Stimulated activated CD8-positive, alpha-beta memory T cell treated with anti-CD3 and anti-CD28 coated beads, Interleukin-7, amount 100 ng/mL, for 1 hour (primary cell): ENCODE measurements at places on chromosomes 7 and 10.

- no peak for DNase-seq
These were observed 311.7 kb upstream of the HPS1 start for GRCh38 chr10:98758463-98758862.

GRCh38 chr7:901388-902154 is 25.2 kb downstream of the GET4 start:
- no peak for DNase-seq

- no peak for DNase-seq
These were observed 109.8 kb upstream of the ELMO1 start for GRCh38 chr7:37558320-37559096.

GRCh38 chr10:31930023-31930751 is 1.6 kb upstream of the ARHGAP12 start:
- no peak for DNase-seq

DNA sequence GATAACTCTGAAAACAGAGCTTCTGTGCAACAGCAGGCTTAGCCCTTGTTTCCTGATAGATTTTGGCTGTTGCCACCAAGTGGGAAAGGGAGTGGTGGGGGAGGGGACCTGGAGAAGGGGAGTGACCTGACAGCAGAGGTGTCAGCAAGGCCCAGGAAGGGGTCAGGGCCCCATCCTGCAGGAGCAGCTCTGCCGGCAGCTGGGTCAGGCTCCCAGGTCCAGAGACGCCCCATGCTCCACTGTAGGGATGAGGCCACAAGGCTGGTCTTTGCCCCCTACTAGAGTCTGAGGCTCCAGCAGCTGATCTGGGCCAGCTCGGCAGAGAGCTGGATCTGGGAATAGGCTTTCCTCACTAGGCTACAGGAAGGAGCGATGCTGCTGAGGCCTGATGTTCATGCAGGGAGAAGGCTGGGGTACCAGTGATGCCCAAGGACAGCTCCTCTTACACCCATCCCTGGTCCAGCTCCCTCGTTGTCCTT is 44.0 kb upstream of the ZMIZ1 start:
- no peak for DNase-seq

- DNase-seq = no peak
These were observed 338.9 kb downstream of the WDR37 start for GRCh38 chr10:1395025-1395480.

DNA sequence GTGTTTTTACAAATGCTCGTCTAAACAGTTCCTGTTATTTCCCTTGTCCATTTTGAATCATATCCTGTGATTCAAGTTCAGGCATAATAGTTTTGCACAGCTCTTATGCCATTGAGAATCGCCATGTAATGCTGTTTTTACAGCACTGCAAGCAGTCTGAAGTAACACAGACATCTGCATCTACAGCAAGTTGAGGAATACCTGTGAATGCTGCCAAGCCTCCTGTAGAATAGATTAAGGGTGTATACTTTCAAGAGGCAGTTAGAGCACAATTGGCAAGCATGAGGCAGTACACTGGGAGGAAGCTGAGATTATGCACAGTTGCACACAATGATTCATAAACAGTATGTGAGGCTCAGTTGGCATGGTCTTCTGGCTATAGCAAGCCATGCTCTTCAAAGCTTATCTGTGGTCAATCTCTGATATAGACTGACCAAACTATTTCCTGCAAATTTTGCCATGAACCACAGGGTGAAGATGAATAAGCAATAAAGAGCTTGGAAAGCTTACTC is 121.9 kb upstream of the AKR1E2 start:
- no peak for DNase-seq

GRCh38 chr10:1454428-1454827 is 282.9 kb downstream of the ADARB2 start:
- no peak for DNase-seq

DNA sequence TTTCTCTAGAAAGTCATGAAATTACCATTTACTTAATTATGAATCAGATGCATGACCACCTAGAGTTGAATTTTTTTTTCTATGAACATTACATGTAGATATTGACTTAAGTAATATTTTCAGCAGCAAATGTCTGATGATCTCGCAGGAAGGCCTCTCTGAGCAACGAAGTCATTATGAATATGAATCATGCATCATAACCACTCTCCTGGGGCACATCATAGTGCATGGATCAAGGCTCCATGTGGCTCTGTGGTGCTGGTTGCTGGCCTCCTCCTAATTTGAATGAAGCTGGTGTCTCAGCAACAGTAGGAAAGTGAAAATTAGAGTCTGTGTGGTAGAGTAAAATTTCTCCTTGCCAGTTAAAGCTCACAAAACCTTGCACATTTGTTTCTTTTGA is 121.4 kb upstream of the INHBA start:
- no peak for DNase-seq

DNA sequence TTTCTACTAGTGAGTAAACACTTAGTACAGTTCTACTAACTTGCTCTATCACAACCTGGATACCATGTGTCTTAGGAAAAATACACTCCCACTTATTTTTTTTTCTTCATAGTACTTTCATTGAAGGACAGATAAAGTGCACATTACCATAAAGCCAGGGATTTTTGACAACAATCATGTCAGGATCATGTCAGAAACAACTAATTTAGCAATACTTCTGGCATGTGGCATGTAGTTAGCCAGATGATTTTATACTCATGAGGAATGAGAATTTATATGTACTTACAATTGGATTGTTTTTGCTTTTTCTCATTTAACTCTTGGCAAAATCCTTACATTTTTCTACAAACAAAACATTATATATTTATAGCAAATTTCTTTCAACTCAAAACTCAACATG is 630.7 kb upstream of the GRM3 start:
- no peak for DNase-seq

- no peak for DNase-seq
These were observed 73.4 kb downstream of the CFAP46 start for GRCh38 chr10:132868995-132869394.

DNA sequence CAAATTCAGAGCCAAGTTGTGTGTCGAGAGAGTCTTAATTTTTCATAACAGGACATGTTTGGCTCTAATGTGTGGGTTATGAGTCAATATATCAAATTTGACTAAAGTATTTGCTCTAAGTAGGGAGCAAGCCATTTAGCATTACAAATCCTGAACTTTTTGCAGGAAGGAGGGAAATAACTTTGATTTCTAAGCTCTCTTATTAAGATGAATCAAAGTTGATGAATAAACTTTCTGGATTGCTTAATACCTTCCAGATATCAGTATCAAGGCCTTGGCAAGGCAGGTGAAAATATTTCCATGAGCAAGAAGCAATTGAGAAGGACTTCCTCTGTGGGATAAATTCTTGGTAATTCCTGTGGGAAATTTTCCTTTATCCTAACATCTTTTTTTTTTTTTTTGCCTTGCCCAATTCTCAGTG is 258.8 kb downstream of the AHR start:
- DNase-seq = no peak

GRCh38 chr7:66529883-66530610 is 98.6 kb upstream of the KCTD7 start:
- DNase-seq = no peak

- no peak for DNase-seq
These were observed 58.0 kb upstream of the STRIP2 start for GRCh38 chr7:129376076-129376777.

- DNase-seq = no peak
These were observed 48.0 kb downstream of the BRAF start for GRCh38 chr7:140876519-140877248.

GRCh38 chr7:143323653-143324052 is 7.7 kb downstream of the CLCN1 start:
- no peak for DNase-seq

DNA sequence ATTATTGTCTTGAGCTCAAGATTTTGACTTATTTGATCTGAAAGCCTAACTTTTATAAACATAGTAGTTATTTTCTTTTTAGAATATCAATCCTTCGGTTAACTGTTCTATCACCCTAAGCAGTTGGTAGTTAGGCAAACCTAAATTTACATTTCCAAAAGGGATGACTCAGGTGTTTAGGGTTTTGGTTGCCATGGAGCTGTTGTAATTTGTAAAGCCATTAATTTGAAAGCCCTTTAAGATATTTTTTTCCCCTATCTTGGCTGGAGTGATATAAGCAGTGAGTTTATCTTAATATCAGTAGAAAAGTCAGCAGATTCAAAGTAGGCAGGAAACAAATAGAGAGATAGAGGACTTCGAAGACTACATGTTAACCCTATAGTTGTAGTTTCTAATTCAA is 1472.6 kb upstream of the CELF2 start:
- no peak for DNase-seq

GRCh38 chr10:28367929-28368484 is 65.1 kb upstream of the MPP7 start:
- DNase-seq = peak; percentile 2

DNA sequence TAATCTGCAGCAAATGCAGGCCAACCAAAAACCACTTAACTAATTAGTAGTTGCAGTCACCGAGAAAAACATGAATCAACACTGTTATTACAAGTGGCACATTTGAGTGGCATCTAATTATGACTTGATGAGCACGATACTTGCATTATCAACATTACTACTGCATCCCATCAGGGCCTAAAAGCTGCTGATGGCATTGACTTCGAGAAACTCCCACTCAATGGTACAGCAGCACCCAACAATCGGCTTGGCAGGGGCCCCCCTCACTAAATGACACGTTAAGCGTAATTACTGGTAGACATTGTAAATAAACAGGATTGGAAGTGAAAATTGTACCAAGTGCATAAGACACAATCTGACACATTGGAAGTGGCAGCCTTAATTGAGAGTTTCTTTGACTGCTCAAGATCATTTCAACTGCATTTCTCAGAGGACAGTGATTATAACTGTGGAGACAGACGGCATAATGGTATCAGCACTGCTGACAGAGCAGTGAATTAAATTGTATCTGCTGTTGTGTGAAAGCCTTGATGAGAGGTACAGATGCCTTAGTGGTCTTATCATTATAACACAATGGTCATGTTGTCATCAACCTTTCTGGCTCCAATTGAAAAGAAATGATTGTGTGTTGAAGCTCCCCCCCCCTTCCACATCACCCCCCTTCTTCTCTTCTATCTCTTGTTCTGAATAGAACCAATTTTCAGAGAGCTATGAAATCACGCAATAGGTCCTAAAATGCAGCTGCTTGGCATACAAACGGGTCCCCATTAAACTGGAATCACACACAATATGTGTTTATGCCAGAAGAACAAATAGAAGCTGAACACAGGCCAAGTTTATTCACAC is 43.4 kb downstream of the SHTN1 start:
- no peak for DNase-seq

GRCh38 chr10:113891476-113891875 is 37.0 kb downstream of the NHLRC2 start:
- no peak for DNase-seq

DNA sequence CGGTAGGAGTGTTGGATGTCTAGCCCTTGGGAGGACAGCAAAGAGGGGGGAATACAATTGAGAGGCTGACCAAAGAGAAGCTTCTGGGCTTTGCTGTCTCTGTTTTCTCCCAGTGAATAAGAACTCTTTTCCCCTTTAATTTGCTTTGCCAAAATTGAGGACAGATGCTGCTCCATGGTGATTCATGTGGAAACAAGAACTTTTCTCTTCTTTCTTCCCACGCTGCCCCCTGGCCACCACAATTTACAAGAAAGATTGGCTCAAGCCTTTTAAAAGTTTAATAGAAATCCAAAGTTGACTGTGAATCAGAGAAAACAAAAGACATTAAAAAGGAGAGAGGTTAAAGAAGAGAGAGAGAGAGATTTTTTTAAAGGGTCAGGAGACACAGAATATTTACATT is 49.0 kb downstream of the PRR15 start:
- no peak for DNase-seq

DNA sequence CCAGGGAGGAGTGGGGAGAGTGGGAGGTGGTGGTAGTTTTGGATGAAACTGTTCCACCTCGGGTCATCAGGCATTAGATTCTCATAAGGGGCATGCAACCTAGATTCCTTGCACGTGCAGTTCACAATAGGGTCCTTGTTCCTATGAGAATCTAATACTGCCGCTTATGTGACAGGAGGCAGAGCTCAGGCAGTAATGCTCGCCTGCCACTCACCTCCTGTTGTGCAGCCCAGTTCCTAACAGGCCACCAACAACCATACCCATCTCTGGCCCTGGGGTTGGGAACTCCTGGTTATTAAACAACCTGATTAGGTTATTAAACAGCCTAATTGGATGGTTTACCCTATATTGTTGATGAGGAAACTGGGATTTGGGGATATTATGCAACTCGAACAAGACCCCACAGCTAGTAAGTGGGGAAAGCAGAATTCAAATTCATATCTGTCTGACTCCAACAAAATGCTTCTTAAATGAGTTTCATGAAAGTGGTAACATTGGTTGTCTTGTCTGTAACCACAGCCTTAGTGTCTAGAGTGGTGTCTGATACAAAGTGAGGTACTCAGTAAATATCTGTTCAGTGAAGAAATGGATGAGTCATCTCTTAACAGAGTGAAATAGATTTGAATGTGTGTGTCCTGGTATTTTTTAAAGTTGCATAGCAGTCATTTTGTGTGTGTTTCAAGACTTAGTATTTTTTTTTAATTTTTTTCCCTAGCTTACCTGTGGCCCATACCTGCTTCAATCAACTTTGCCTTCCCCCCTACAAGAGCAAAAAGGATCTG is 101.6 kb downstream of the HECTD2 start:
- no peak for DNase-seq

GRCh38 chr10:106857213-106857612 is 307.3 kb downstream of the SORCS1 start:
- DNase-seq = no peak

GRCh38 chr10:11011984-11012383 is 5.7 kb upstream of the CELF2 start:
- no peak for DNase-seq

GRCh38 chr7:77822269-77822668 is 23.7 kb downstream of the PHTF2 start:
- no peak for DNase-seq

DNA sequence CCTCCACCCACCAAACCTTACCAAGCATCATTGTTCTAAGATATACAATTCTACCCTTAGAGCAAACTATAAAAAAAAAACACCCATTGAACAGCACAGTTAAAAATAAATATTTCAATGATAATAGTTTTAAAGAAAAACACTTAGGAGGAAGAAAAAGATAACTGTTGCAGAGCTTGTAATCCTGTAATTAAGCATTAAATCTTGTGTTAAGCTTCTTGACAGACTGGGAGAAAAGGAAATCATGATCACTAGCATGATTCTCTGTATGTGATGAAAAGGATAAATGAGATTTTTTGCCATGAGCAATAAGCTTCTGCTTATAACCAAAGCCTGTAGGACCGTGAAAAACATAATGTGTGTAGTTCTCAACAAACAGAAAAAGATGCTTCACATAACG is 289.8 kb downstream of the CACNA2D1 start:
- DNase-seq = no peak

DNA sequence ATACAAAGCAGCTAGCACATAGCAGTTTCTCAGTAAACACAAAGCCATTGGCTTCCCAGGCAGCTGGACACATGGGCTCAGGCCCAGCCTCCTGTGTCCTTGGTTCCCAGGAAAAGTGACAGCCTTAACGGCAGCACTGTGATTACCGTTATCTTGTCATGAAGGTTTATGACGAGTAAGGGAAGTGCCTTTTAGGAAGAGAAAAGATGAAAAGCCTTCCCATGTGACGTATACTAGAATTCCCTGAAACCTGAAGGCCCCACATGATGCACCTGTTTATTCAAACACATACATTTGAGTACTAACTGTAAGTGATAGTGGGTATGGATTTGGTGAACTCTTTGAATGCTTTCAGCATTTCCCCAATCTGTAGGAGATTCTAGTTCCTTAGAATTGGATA is 244.2 kb downstream of the DPP6 start:
- no peak for DNase-seq

- DNase-seq = no peak
These were observed 26.5 kb upstream of the TMEM229A start for GRCh38 chr7:124059375-124059774.
